NCI-H1436 (cell line): ENCODE measurements at places on chromosomes 2 and 18.

- no peak for DNase-seq
Measured at GRCh38 chr2:190256087-190256486, 63.5 kb downstream of the HIBCH start.

- DNase-seq = peak; percentile 35
Measured at GRCh38 chr2:164479460-164479859, 141.8 kb downstream of the GRB14 start.

GRCh38 chr2:51511002-51511401 lies 479.1 kb upstream of the NRXN1 start:
- no peak for DNase-seq

DNA sequence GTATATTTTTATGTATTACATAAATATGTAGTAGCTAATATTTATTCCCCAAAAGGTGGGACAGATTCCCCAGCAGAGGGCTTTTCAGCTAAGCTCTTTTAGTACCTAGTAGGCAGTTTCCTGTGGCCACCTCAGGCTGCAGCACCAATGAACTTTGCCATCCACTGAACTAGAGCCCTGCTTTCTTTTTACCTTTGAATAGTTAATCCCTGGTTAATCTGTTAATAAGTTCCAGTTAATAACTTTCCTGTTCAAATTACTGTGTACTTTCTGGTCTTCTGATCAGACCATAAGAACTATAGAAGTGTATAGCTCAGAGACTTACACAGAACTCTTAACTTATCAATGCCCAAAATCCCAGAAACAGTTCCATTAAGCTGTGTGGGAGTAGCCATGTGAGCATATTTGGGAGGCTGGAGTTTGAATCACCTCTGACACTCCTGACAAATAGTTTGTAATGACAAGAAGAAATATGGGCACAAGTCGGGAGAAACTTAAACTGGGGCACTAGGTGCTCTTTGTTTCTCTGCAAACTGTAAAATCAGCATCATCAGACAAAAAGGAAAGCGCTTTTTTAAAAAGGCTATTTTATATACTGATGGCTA lies 40.0 kb downstream of the ASXL2 start:
- DNase-seq = no peak

GRCh38 chr2:191917430-191917881 lies 70.6 kb upstream of the CAVIN2 start:
- no peak for DNase-seq

DNA sequence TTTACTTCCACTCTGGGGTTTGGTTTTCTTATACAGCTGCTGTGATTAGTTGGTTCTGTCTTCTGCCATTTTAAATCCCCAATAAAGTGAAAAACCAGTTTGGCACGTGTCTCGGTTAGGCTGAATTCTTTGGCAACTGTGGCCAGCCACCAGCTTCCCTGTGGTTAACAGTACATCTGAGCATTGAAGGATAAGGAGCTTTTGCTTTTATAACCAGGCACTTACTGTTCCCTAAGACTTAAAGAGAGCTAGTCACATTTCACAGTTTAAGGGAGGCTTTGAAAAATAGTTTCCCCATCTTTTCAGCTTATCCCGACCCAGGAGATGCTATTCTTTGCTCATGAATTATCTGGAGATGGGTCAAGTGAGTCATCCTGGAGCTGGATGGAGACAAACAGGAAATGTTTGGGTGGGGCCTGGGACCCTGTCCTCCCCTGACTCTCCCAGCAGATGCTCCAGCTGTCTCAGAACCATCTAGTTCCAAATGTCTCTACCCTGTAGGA lies 57.3 kb upstream of the EML6 start:
- DNase-seq = no peak

DNA sequence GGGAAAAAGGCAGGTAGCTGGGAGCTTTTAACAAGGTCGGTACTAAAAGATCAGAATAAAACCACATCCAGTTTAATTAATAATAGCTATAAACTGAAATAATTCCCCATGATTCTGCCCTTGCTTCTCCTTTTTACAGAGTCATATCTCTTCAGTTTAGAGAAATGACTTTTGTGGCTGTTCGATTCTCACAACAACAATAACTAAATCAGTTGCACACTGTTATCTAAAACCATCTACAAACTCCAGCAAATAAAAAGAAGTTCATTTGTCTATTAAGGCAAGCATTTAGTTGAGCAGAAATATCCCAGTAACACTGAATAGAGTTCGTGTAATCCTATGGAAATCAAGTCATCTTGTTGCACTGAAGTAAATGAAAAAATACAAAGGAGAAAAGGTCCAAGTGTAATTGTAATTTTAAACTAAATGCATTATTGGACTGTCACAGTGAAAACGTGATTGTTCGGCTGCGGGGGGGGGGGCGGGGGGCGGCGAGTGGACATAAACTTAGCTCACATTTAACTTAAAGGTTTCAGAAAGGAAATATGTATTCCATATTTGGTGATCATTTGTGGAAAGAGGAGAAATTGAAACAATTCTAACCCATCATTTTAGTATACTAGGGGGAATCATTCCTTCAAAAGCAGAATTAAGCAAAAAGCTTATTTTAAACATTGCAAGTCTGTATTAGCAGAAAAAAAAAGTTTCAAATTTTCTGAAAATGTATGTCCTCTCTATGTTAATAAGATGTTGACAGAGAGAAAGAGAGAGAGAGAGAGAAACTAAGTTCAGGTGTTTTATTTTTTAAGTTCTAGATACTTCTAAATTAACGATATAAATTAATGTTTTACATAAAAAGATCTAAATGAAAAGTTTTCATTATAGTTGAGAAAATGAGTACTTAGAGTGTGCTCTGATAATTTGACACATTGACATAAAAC lies 144.5 kb downstream of the MEIS1 start:
- no peak for DNase-seq

GRCh38 chr2:108377815-108378630 lies at the start of gene SULT1C4:
Gene SULT1C4 (plus strand): TSS chr2:108377954. CDS start chr2:108378338, 384 bp downstream.
- no peak for DNase-seq

DNA sequence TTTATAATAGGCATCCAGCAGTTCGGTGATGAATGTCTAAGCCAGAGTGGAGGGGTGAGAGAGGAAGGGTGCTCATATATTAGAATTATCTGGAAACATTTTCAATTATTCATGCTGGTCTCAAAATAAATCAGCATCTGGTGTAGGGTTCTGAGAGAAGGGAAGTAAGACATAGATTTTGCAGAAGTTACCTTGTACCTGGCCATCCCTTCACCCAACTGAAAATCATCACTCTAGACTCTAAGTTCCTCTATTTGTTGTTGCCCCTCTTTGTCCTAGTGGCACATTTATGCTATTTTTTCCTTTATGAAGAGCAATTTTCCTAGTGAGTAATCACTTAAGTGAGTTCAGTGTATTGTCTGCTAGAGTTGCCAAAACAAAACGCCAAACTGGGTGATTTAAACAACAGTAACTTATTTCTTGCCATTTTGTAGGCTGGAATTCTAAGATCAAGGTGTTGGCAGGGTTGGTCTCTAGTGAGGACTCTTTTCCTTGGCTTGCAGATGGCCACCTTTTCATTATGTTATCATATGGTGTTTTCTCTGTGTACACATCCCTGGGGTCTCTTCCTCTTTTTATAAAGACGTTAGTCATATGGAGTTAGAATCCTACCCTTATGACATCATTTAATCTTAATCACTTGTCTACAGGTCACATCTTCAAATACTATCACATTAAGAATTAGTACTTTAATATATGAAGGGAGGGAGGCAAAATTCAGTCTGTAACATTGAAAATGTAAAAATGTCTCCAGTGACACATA lies 129.9 kb upstream of the KLHL14 start:
- no peak for DNase-seq

- no peak for DNase-seq
Measured at GRCh38 chr18:71212222-71212621, 923.4 kb downstream of the SOCS6 start.

GRCh38 chr2:66255136-66255535 lies 179.8 kb upstream of the MEIS1 start:
- DNase-seq = no peak

GRCh38 chr2:8586457-8587051 lies 95.3 kb upstream of the ID2 start:
- no peak for DNase-seq

- DNase-seq = no peak
Measured at GRCh38 chr2:190158798-190159434, 96.4 kb upstream of the MSTN start.

GRCh38 chr2:111068435-111069058 lies 52.2 kb upstream of the BCL2L11 start:
- DNase-seq = no peak

GRCh38 chr18:9613550-9614400 lies 584 bp downstream of the PPP4R1 start:
- DNase-seq = peak; percentile 22

GRCh38 chr18:70243131-70243929 lies 37.8 kb upstream of the RTTN start:
- no peak for DNase-seq

- DNase-seq = no peak
Measured at GRCh38 chr18:58578835-58579560, 49.9 kb downstream of the ALPK2 start.

GRCh38 chr2:198114064-198114463 lies 309.7 kb downstream of the PLCL1 start:
- DNase-seq = no peak

- no peak for DNase-seq
Measured at GRCh38 chr18:3499501-3499900, 49.5 kb downstream of the TGIF1 start.

- no peak for DNase-seq
Measured at GRCh38 chr2:234165421-234165820, 114.9 kb downstream of the SPP2 start.
